ENCODE measurements at places on chromosomes 2 and 18.

- DNase-seq, result no peak
These were observed 1027.6 kb downstream of the LRP1B start for GRCh38 chr2:141103216-141103615.

- no peak for DNase-seq
These were observed 486.7 kb upstream of the SALL3 start for GRCh38 chr18:78492813-78493371.

DNA sequence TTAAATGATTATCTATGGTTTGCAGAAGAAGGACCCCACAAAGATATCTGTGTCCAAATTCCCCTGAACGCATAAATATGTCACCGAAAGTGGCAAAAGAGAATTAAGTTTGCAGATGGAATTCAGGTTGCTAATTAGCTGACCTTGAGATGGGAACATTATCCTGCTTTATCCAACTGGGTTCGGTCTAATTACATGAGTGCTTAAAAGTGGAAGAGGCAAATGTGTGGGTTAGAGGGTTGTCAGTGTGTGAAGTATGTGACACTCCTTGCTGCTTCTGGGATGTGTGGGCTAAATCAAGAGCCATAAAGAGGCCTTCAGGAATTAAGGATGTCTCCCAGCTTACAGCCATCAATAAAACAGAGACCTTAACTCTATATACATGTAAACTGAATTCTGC is 53.5 kb downstream of the CDH19 start:
- no peak for DNase-seq

DNA sequence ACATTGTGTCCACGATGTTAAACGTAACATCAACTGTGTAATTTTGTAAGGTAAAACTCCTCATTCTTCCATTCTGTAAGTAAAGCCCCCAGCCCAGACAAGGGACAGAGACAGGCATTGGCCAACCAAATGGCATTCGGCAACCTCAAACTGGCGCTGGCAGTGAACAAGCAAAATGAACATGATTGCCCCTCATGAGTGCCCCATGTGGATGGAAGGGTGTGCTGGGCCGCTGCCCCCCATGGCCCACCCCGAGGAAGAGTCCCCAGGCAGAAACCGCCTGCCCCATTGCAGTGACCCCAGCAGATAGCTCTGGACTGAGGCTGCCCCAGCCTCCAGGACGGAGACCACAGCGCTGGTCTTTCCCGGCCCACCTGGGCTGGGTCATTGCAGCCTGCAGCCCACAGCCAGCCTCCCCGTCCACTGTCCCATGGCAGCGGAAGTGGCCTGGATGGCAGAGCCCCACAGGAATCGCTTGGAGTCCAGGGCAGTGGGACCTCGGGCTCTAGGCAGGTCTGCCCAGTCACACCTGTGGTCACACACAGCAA is 220.2 kb downstream of the HDAC4 start:
- no peak for DNase-seq

- no peak for DNase-seq
These were observed 38.8 kb downstream of the DYSF start for GRCh38 chr2:71492112-71492511.

- DNase-seq, result peak; percentile 81
These were observed 72.6 kb downstream of the ACTR2 start for GRCh38 chr2:65300134-65300760.

GRCh38 chr2:66070721-66071602 is 364.0 kb upstream of the MEIS1 start:
- DNase-seq, result no peak

Data from astrocyte of the spinal cord (primary cell).